SK-N-MC (cell line): ENCODE measurements at places on chromosomes 4 and X.
A peak's percentile ranks its signal among the peaks of the same experiment; 100 is the strongest.

- no peak for DNase-seq
Observed at GRCh38 chr4:30754021-30754420, 33.9 kb downstream of the PCDH7 start.

- DNase-seq: peak; percentile 63
Observed at GRCh38 chr4:147335183-147335582, 145.7 kb upstream of the EDNRA start.

- no peak for DNase-seq
Observed at GRCh38 chr4:158159718-158160094, 13.1 kb downstream of the GASK1B start.

GRCh38 chr4:60443796-60444195 lies 756.3 kb upstream of the ADGRL3 start:
- DNase-seq: no peak

DNA sequence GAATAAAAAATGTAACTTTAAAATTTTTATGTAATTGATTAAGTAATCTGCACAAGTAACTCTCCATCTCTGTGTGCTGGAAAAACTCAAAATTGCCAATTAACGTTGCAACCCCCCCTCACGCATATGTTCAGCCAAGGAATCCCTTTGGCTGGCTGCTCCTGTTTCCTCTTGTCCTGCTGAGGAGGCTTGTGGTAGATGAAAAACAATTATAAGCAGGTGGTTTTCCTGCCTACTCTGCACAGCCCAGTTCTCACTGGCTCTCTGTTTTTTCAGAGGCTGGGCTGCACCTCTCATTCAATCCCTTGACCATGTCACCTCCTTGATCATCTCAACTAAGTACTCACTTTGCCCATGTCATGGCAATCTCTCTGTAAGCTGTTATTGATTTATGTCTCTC lies 1068.4 kb downstream of the ARAP2 start:
- DNase-seq: no peak

DNA sequence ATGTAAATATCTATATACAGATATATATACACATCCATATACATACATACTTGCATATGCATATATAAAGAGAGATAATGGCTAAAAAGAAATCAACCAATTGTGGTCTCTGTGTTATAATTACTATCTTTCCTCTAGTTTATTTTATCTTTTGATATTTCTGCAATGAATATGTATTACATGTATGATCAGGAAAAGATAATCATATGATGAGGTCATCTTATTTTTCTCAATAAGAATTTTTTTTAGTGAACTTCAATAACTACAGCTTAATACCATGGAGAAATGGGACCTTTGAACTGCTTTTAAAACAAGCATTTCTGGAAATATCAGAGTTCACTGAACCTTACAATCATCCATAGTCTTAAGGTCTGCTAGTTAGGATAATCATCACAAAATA lies 158.0 kb downstream of the HNRNPD start:
- DNase-seq: no peak

DNA sequence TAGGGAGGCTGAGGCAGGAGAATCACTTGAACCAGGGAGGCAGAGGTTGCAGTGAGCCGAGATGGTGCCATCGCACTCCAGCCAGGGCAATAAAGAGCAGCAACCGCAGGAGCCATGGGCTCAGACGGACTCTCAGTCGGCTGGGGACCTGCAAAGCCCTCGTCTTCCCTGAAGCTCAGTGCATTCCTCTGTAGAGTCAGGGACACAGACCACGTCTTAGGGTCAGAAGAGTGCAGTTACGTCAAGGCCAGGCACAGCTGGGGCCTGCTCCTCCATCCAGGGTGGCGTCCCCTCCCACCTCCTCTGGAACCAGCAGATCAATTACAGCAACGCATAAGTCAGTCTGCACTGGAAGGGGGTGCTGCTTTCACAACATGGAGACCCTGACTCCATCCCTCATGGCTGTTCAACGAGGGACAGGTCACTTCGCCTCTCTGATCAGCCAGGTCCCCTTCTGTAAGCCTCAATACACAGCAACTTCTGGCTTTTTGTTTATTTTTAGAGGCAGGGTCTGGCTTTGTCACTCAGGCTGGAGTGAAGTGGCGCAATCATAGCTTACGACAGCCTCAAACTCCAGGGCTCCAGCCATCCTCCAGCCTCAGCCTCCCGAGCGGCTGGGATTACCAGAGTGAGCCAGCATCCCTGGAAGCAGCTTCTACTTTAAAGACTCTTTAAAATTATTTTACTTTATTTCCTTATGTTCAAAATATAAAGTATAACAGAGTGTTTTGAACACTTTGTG lies 76.4 kb downstream of the ZFYVE28 start:
- DNase-seq: no peak

GRCh38 chr4:77695774-77696173 lies 90.2 kb downstream of the CXCL13 start:
- no peak for DNase-seq

DNA sequence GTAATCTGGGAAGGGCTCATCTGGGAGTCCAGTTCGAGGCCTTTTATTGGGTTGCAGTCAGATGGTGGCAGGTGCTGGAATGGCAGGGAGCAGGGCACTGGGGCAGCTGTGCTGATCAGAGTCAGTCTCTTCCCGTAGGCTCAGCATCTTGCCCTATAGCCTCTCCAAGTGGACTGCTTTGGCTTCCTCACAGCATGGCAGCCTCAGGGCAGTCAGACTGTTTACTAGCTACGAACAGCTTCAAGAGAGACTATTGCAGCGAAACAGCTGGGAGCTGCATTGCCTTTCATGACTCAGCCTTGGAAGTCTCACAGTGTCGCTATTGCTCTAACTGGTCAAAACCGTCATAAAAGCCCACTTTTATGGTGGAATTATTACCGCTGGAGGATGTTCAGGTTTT lies 26.8 kb upstream of the DUSP21 start:
- no peak for DNase-seq

DNA sequence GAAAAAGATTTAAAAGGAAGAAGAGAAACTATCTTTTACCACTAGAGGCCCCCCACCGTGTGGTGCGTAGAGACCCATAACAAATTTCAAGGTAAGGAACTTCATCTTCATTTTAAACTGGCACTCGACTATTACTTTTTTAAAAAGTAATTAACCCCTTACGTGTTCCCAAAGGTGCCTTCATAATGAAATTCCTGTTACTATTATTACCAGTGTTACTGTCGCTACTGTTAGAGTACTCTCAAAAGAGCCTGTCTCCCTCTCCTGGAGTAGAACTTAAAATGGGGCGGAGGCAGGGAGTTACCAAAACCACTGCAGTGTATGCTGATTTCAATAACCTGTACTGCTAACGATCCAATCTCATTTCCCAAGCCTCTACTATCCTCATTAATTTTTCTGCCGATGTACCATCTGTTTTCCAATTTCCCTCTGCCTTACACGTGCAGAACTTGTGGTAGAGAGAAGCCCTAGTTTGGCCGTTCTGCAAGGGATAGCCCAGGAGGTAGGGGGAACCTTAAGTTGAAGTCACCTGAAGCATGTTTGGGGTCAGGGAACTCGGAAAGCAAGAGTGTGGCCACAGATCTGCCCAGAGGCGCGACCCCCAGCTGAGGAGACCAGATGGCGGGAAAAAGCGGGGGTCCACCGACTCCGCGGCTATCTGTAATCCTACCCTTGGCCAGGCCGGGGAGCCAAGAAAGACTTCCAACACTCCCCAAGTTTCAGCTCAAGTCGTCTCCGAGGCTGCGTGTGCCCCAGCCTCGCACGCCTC lies 720 bp upstream of the STK26 start:
- DNase-seq: no peak

DNA sequence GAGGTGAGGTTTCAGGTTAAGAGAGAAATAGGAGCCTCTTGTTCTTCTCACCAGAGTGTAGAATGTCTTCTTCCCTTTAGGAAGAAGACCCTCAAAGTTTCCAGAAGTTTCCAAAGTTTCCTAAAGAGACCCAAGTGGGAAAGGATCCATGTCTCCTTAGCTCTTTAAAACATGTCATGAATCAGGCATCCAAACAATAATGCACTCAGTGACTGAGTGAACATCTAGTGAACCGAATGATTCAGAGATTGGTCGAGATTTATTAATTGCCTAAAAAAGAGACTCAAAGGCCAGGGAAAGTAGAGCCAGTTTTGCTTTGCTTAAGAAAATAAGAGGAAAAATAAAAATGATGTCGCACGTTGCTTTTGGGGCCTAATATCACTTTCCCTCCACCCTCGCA lies 29.4 kb downstream of the FGF5 start:
- no peak for DNase-seq

DNA sequence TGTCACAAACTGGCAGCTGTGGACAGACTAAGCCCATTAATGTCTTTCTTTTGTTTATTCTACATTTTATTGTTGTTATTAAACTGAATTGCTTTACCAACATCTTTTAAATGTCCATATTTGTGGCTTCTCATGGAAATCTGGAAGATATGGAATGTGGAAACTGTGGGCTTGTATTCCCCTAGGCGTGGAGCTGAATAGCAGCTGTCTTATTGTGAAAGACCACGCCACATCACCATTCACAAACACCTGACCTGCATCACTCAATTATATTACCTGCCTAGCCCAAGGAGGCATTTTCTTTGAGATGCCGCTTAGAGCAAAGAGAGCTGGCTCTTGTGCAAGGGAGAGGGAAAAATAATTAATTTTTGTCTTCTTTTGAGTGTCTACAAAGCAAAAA lies 96.9 kb upstream of the GPRIN3 start:
- no peak for DNase-seq

DNA sequence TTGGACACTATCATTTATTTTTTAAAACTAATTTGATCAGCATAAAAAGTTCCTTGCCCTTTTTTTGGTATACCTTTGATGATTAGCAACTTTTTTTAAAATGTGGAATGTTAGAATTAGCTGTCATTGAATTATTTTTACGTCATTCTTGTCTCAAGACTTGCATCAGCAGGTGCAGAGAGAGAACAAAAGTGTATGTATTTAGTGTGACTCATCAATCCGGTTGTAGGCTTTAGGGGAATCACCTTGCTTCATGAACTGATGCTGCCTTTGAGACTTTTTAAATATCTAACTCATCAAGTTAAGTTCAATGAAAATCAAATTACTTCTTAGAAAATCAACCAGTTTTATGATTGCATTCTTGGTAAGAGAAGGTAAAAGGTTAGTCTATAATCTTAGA lies 125.1 kb downstream of the ARX start:
- DNase-seq: no peak

DNA sequence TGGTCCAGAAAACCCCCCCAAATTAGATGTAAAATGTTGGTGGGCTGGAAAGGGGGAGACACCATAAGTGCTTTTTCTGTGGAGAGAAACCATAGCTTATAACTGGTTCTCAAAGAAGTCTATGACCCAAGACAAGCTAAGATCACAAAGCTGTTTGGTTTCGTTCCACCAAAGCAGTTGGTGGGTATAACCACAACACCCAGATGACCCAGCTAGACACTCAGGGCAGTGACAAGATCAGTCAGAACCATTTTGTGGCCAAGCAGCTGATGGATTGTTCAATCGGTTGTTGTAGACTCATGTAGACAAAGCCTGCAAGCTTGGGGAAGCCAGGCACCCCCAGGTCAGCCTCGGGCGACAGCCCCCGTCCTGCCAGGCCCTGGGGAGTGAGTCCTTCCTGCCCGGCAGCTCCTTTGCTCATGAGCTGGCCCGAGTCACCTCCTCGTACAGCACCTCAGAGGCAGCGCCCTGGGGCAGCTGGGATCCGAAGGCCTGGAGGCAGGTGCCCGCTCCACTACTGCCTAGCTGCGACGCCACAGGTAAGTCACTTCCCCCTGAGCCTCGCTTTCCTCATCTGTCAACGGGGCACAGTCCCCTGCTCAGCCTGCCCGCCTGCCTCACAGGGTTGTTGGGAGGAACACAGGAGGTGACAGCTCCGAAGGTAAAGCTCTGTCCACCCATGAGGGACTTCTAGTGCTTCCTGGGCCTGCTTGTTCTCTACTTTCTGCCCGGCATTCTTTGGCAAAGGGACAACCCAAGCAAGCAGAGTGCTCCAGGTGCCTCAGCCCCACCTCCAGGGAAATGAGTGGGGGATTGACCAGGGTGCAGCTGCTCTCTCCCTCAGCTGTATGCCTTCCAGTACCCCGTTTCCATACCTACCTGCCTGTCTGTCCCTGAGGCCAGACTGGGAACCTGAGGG lies 65.2 kb upstream of the MTM1 start:
- no peak for DNase-seq
